ENCODE measurements at places on chromosomes 3 and 15.

DNA sequence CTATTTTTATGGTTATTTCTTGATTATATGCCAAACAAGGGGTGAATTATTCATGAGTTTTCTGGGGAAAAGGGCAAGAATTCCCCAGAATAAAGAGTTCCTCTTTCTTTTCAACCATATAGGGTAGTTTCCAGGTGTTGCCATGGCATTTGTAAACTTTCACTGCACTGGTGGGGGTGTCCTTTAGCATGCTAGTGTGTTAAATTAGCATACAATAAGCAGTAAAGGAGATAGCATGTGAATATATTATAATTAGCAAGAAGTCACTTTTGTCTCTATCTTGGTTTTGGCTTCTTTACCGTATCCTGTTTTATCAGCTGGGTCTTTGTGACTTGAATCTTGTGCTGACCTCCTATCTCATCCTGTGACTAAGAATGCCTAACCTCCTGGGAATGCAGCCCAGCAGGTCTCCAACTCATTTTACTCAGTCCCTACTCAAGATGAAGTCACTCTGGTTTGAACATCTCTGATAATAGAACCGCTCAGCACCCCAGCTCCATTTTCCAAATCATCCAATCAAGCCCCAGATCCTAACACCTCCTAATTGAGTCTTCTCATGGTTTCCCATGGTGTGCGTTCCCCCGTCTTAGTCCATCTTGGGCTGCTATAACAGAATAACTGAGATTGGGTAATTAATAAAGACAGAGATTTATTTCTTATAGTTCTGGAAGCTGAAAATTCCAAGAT is 3.4 kb upstream of the SELENOT start:
- no peak for DNase-seq

- no peak for DNase-seq
Measured at GRCh38 chr15:35000511-35000910, 12.4 kb upstream of the ZNF770 start.

- DNase-seq = no peak
Measured at GRCh38 chr3:143442814-143443447, 323.4 kb downstream of the CHST2 start.

- DNase-seq = no peak
Measured at GRCh38 chr3:180183346-180183745, 146.6 kb upstream of the PEX5L start.

GRCh38 chr3:195221876-195222617 is 48.9 kb downstream of the XXYLT1 start:
- DNase-seq = no peak

GRCh38 chr3:138180375-138181029 is 5.8 kb upstream of the DBR1 start:
- peak; percentile 38 for DNase-seq

- DNase-seq = no peak
Measured at GRCh38 chr15:32885713-32886112, 167.9 kb downstream of the GREM1 start.

DNA sequence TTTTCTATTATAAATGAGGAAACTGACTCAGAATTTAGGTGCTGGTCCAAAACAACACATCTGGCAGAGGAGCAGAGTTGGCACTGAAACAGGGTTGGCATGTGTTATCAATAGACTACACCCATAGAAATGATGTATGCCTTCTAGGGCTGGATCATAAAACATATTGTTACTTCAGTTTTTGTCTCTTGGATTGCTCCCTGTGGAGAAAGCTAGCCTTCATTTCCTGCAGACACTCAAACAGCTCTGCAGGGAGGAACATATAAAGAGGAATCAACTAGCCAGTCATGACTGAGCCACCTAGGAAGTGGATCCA is 507 bp upstream of the MRPL3 start:
- DNase-seq = no peak

- no peak for DNase-seq
Measured at GRCh38 chr3:110579840-110580550, 491.6 kb upstream of the NECTIN3 start.

- no peak for DNase-seq
Measured at GRCh38 chr3:52333869-52334557, 17.9 kb downstream of the DNAH1 start.

- no peak for DNase-seq
Measured at GRCh38 chr3:104132566-104133403, 1233.9 kb upstream of the ALCAM start.

DNA sequence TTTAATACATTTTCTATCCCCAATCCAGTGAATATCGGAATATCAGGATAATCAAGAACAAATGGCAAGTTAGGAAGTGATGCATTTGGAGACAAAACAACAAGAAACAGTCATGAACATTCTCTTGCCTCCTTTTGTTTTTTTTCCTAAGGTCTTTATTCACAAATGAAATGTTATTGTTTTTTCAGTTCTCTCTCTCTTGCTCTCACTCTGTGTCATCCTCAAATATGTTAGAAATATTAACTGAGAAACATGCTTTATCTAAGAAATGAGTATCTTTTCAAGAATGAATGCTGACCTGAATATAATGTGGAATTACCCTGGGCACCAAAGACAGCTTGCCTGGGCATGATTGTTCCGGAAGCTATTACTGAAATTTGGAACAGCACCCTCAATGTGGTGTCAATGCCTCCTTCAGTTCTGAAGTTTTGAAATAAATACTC is 51.3 kb downstream of the RBMS3 start:
- no peak for DNase-seq

DNA sequence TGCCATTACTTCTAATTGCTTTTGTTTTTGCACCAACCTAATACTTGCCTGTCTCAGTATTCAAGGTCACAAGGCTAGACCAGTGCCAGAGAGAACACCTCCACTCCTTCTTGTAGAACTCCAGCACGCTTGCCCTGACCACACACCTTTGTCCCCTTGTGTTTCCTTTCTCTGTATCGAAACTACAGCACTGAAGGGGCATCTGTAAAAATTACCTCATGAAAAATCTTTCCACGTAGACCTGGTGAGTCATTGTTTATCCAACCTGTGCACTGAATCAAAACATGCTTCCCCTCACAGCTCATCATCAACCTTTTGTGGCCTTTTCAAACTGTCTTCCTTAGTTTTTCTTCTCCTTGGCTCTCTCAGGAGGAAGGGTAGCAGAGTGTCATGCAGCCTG is 259.5 kb downstream of the THRB start:
- DNase-seq = no peak

- DNase-seq = no peak
Measured at GRCh38 chr3:173037840-173038483, 103.1 kb downstream of the SPATA16 start.

DNA sequence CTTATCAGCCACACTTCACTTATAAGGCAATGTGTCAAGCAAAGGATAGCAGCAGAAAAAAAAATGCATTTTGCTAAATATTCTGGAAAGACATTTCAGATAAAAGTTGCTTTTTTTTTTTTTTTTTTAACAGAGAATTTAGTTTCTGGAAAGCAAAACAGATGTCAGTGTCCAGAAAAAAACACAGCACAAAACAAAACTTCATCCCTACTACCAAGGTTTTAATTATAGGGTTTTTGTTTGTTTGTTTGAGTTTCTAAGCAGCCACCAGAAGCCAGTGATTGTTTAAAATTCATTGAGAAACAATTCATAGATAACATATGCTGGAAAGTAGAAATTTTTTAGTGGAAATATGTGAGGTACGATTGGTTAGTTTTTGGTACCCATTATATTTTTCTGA is 1202.7 kb downstream of the OTOL1 start:
- no peak for DNase-seq

GRCh38 chr3:4222574-4223175 is 80.5 kb upstream of the SETMAR start:
- no peak for DNase-seq

DNA sequence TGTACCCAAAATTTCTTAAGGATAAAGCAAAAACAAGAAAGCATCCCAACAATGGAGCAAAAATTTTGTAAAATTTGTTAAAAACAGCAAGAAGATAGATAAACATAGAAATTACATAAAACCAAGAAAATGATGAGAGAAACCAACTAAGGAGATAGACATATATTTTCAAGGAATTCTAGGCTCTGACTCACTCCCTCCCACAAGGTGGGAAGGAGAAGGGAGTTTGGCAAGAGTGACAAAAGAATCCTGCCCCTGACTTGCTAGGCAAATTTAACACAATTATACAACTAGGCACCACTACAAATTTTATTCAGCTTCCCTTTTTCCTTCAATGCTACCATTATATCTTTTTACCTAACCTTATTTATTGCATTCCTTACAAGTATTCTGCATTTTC is 70.9 kb downstream of the MYO9A start:
- no peak for DNase-seq

- no peak for DNase-seq
Measured at GRCh38 chr3:139674571-139675260, 3.1 kb downstream of the NMNAT3 start.

DNA sequence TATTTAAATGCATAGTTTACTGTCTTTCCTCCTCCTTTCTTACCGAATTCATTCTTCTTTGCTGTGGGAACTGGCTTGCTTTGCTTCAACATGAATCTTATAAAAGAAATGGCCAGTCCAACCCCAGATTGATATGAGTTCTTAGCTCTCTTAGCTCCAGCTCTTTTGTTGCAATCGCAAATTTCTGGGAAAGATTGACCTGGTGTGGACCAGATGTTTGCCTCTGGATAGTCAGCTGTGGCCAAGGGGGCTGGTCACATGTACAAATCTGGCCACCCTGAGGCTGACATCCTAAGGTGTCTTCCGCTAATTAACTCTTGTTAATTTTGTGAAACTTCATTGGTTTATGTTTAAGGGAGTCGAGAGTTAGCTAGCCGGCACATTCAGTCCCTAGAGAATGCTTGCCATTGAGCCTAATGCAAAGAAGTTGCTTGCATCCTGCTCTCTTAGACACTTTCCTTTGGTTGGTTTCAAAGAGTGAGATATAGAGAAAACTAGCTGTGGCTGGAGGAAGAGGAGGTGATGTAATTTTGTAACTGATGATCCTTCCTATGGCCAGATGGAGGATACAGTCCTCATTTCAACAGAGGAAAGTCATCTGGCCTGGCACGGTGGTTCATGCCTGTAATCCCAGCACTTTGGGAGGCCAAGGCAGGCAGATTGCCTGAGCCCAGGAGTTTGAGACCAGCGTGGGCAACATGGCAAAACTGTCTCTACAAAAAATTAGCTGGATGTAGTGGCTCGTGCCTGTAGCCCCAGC is 162.4 kb downstream of the ADAMTSL3 start:
- no peak for DNase-seq

DNA sequence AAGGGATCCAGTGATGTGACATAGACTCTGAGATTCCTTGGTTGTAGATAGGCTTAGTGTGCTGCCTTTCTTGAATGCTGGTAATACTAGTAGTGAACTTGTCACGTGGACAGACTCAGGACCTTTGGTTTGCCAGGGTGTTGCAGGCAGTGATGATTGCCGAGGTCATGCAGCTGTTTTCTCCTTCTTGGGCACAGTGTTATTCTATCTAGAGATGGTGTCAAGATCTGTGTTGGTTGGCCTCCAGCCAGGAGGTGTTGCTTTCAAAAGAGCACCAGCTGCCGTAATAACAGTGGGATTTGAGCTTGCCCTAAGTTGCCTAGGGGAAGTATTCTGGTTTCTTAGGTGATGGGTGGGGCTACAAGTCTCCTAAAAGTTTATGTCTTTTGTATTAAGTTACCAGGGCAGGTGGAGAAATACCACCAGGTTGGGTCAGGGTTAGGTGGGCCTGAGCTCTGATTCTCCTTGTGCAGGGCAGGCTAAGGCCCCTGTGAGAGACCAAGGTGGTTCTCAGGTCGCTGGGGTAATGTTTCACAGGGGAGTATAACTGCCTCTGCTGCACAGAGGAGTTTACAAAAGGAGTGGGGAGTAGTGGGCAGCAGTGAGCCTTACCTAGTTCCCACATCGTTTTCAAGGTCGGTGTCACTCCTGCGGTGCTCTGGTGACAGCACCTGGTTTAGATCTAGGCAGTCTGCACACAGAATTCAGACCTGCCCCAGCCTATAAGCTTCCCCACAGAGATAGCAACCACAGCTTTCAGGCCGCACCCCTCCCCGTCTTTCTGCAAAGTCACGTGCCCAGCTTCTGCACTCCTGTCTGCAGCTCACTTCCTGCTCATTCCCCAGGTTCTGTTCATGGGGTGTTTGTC is 350.3 kb downstream of the DOCK3 start:
- no peak for DNase-seq

GRCh38 chr15:63736287-63736686 is 97.5 kb downstream of the HERC1 start:
- DNase-seq = no peak
